ENCODE measurements at places on chromosomes 5 and 9. TPM values are rescaled to one million over a fixed set of nuclear protein-coding genes. Genes with fewer than 3 reads are reported as not detected.

DNA sequence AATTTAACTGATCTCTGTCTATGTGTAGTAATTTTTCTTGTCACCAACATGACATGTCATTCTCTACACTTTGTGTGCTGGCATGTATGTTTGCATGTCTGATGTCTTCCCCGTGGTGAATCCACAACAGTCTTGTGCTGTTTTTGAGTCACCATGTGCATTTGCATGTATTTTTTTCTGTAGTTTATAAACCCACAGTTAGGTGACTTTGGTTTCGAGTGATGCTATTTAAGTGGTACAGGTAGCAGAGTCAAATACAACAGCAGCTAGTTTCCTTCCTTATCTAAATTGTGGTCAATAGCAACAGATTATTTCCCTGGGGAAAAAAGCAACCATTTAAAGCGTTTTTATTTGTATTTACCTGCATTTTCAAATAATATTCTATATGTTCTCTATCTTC lies 89.9 kb upstream of the FSD1L start:
- H3K4me3 ChIP-seq = no peak overlapping the region
- no peaks in the 10 kb centered on the region for H3K27me3 ChIP-seq

DNA sequence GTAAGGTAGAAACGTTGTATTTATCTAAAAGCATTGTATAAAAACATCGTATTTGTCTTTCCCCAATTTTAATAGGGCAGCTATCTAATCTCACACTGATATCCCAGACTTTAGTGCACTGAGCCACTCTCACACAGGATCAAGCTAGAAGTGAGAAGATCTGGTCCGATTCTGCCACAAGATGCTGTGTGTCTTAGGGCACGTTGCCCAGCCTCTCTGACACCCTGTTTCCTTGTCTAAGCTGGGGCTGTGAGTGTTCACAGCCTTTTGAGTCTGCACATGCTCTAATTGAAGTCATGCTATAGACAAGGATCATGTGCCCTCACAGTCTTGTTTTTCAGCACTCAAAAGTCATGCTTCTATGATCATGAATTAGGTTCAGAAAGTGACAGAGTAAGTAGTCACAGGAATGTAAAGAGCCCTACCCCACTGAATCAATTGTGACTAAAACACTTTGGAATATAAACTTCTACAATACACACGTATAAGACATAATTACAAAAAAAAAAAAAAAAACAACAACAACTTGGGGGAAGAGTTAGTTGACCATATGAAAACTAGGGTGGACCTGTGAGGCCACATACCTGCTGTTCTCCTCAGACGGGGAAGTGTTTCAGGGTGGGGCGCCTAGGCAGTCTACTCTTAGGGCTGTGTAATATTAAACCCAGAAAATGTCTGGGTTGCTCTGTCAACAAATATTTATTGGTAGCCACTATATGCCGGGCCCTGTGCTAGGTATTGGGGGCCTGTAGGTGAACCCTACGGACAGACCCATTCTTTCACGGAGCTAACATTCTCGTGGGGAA lies 893 bp upstream of the ABLIM3 start:
- H3K27ac ChIP-seq = no peak overlapping the region
- H3K4me3 ChIP-seq = no peak overlapping the region
- no peaks in the 10 kb centered on the region for H3K27me3 ChIP-seq
- H3K36me3 ChIP-seq = no peaks in the 10 kb centered on the region

GRCh38 chr9:120306561-120306960 lies 273.4 kb downstream of the CDK5RAP2 start:
- no peak for DNase-seq
- H3K27me3 ChIP-seq = no peaks in the 10 kb centered on the region
- H3K4me3 ChIP-seq = no peak overlapping the region
- no peaks in the 10 kb centered on the region for H3K36me3 ChIP-seq
- H3K4me1 ChIP-seq = no peaks in the 10 kb centered on the region
- H3K27ac ChIP-seq = no peak overlapping the region

DNA sequence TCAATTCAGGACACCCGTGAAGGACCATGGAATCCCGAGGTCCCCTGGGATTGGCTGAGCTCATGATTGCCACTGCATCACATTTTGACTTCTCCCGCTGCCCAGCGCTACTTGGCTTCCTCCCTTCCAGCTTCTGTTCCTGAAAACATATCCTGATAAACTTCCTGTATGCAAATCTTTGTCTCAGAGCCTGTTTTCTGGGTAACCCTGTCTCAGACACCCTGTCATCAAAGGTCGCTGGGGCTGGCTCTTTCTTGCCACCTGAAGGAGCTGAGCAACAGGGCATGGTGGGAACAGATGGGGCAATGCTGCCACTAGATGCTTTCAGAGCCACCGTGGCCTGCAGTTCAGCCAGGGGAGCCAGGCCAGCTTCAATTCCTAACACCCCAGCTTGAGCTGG lies 154.3 kb upstream of the TBC1D2 start:
- DNase-seq = no peak
- H3K36me3 ChIP-seq = no peaks in the 10 kb centered on the region
- H3K27ac ChIP-seq = no peak overlapping the region
- no peaks in the 10 kb centered on the region for H3K27me3 ChIP-seq

DNA sequence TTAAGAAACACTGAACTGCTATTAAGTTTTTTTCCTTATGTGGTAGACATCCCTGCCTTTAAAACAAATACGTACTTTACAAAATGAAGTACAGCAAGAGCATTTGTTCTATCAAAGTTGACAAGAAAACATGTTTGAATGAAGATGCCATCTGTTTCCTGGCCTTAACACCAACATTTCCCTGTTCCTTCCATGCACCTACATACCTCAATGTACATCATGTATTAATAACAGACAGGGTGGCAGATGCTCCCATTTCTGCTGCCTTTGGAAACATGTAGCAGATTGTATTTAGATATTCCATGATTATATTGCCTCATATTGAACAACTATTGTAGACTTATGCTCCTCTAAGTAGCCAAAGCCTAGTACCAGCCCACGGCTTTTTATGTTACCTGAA lies 104.4 kb downstream of the PJA2 start:
- H3K36me3 ChIP-seq = no peaks in the 10 kb centered on the region
- no peak for DNase-seq
- no peak overlapping the region for H3K4me3 ChIP-seq
- H3K27ac ChIP-seq = no peak overlapping the region
- H3K4me1 ChIP-seq = no peaks in the 10 kb centered on the region

DNA sequence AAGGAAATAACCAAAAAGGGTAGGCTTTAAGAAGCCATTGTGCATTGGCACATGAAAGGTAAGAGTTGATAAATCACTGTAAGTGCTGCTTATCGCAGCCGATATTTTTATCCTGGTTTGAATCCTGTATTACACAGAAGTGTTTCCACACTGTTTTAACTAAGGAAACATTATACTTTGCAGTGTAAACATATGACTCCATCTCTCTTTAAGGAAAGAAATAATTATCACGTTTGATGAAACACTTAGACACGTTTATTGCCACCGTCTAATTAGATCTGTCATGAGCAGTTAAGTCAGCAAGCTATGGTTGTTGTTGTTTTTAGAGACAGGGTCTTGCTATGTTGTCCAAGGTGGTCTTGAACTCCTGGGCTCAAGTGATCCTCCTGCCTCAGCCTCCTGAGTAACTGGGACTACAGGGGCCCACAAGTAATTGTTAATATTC lies 85.7 kb upstream of the TNFAIP8 start:
- H3K27me3 ChIP-seq = no peaks in the 10 kb centered on the region
- peak overlapping the region; percentile 90 for H3K27ac ChIP-seq
- no peak for DNase-seq
- H3K4me3 ChIP-seq = peak overlapping the region; percentile 99
- no peaks in the 10 kb centered on the region for H3K36me3 ChIP-seq
- peaks cover 52% of the 10 kb centered on the region for H3K4me1 ChIP-seq

The PCDHGA6 gene
- total RNA-seq = 0.50 TPM

GRCh38 chr9:114401344-114401743 lies 13.6 kb upstream of the AKNA start:
- DNase-seq = no peak
- H3K36me3 ChIP-seq = no peaks in the 10 kb centered on the region
- H3K4me1 ChIP-seq = peaks cover 21% of the 10 kb centered on the region

GRCh38 chr9:37311938-37312708 lies 110.4 kb upstream of the GRHPR start:
- H3K27me3 ChIP-seq = no peaks in the 10 kb centered on the region
- H3K4me1 ChIP-seq = no peaks in the 10 kb centered on the region
- H3K27ac ChIP-seq = no peak overlapping the region
- H3K4me3 ChIP-seq = no peak overlapping the region
- peaks cover 5% of the 10 kb centered on the region for H3K36me3 ChIP-seq

The RECK gene
- total RNA-seq = 12.1 TPM

- no peak overlapping the region for H3K27ac ChIP-seq
- no peaks in the 10 kb centered on the region for H3K4me1 ChIP-seq
- no peaks in the 10 kb centered on the region for H3K27me3 ChIP-seq
- no peak overlapping the region for H3K4me3 ChIP-seq
- H3K36me3 ChIP-seq = no peaks in the 10 kb centered on the region
- no peak for DNase-seq
Measured at GRCh38 chr9:108536836-108537601, 318.8 kb downstream of the ACTL7B start.

DNA sequence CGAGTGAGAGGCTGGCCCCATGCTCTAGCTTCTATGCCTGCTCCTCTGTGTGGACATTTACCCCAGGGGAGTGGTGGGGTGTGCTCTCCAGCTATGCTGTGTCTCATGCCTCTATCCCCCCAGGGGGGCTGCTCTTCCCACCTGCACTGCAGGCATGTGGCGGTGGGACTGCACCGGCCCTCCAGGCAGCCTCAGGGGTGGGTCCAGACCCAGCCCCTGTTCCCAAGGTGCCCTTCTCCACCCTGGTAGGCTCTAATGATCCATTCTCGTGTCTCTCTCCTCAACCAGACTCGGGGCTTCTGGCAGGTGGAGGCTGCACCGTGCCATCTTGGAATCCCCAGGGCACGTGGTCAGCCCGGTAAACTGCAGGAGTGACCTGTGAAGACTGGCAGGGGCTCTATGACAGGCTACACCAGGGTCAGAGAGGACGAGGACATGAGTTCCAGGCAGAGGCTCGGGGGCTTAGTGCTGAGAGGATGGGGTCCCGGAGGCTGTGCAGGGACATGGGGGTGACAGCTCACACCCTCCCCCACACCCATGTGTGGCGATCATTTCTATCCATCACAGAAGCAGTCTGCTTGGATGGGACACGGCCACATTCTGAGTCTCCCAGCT lies 22.7 kb upstream of the COL5A1 start:
- no peak for DNase-seq
- H3K4me1 ChIP-seq = no peaks in the 10 kb centered on the region
- no peak overlapping the region for H3K4me3 ChIP-seq
- H3K36me3 ChIP-seq = no peaks in the 10 kb centered on the region
- no peak overlapping the region for H3K27ac ChIP-seq

All from CD4-positive, alpha-beta memory T cell (primary cell).